Activated T-helper 17 cell treated with anti-CD3 and anti-CD28 coated beads, Interleukin-2, amount 50 U/mL, for 72 hours (primary cell): ENCODE measurements at places on chromosomes 7 and 10.

- no peak for ATAC-seq
- H3K4me3 ChIP-seq = no peak overlapping the region
- no peaks in the 10 kb centered on the region for H3K4me1 ChIP-seq
- no peaks in the 10 kb centered on the region for H3K36me3 ChIP-seq
- H3K27ac ChIP-seq = no peak overlapping the region
- H3K27me3 ChIP-seq = no peaks in the 10 kb centered on the region
Measured at GRCh38 chr7:106080300-106080987, 31.7 kb downstream of the SYPL1 start.

DNA sequence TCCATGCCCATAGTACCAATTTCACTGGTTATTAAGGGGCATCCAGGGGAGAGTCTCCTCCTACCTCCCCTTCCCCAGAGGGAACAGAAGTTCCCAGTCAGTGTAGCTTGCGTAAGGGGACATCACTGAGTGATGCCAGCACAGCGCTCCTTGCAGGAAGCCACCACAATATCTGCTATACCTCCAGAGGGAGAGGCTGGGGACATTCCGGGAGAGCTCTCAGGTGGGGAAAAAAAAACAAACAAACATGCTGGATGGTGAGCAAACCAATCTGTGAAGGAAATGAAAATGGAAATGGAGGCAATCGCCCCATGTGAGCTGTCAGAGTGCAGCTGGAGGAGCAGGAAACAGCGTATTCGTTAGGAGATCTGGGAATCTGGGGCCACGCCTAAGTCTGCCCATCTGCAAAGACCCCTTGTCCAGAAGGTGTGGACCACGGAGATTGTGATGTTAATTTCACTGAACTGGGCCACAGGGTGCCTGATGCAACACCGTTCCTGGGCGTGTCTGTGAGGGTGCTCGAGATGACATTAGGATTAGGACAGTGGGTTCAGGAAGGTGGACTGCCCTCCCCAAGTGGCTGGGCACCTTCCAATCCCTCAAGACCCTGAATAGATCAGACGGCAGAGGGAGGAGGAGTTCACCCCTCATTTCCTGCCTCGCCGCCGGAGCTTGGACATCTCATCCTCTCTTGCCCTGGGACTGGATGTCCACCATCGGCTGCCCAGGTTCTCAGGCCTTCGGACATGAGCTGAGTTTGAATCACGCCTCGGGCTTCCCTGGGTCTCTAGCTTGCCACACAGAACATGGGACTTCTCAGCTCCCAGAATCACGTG is 30.5 kb downstream of the GNA12 start:
- H3K36me3 ChIP-seq = peaks cover 6% of the 10 kb centered on the region
- peaks cover 14% of the 10 kb centered on the region for H3K4me1 ChIP-seq
- H3K4me3 ChIP-seq = no peak overlapping the region

GRCh38 chr10:29877793-29878491 is 181.4 kb downstream of the JCAD start:
- no peaks in the 10 kb centered on the region for H3K36me3 ChIP-seq
- no peak overlapping the region for H3K27ac ChIP-seq
- peaks cover 28% of the 10 kb centered on the region for H3K27me3 ChIP-seq
- no peak for ATAC-seq
- no peaks in the 10 kb centered on the region for H3K4me1 ChIP-seq

DNA sequence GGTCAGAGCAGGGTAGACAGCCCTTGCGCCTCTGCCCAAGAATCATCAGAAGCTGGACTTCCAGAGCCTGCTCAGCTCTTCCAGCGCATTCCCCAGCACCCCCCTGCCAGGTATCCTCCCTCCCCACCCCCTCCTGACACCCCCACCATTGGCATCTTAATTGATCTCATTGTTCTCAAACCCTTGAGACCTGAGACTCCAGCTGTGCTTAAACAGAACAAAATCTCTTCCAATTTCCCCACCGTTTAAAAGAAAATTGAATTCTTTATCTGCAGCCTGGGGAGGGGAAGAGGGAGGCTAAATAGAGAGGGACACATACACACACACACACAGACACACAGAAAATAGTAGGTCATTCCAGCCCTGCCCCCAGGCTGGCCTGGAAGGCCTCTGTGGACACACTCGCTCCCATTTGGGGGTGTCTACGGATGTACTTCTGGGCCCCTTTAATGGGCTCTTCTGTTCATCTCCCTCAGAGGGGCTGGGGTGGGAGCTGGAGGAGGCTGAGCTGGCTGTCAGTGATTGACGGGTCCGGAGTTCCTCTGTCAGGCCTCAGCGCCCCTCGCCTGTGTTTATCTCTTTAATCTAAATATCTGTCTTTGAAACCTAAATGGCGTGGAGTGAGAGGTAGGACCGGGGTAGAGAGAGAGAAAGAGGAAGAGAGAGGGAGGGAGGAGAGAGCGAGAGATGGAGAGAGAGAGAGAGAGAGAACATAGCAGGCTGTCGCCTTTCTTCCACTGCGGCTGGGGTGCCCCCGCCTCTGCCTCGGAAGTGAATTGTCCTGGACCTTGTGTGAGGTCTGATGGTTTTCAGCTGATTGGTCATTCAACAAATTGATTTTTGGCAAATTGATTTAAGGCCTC is 61.7 kb downstream of the C10orf105 start:
- H3K36me3 ChIP-seq = no peaks in the 10 kb centered on the region
- H3K27ac ChIP-seq = no peak overlapping the region

GRCh38 chr7:36312064-36312914 is 77.4 kb upstream of the ANLN start:
- peak; percentile 80 for ATAC-seq
- peak overlapping the region; percentile 13 for H3K4me3 ChIP-seq
- no peaks in the 10 kb centered on the region for H3K27me3 ChIP-seq
- H3K36me3 ChIP-seq = no peaks in the 10 kb centered on the region
- peak overlapping the region; percentile 34 for H3K27ac ChIP-seq

DNA sequence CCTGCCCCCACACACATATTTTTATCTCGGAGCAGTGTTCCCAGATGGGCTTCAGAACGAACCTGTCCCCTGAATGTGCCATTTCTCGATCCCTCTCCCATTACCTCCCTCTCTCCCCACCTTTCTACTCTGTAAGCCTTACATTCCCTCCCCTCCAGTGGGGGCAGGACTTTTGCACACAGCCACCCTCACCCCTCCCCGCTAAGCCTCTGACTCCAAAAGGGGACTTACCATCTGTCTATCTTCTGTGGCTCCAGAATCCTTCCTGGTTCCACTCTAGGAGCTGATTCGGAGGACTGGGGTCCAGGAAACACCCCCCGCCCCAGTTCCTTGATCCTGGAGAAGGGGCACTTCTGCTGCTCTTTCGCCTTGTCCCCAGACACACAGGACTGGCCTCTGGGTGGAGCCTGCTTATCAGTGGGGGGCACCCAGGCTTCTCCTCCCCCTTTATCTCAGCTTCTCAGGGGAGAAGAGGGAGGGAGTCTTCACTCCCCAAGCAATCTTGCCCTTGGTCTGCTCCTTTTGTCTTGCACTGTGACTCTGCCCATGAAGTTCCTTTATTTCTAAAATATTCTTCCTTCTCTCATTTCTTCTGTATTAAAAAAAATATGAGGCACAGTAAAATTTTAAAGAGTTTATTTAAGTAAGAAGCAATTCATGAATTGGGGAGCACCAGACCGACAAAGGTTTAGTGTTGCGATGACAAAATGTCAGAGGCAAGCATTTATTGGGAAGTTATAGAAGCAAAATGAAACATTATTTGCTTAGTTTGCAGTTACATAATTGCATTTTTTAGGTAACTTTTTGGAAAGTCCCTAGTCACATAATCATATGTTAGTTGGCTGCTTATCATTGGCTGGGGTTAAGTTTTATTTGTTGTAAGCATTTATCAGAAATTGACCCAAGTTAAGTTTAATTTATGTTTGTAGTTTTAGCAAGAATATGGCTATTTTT is at the start of gene KEL:
Gene KEL, minus strand, starts transcription at position 391 of the 954 bp plus-strand sequence. Its CDS starts 157 bp downstream, at position 234.
- no peaks in the 10 kb centered on the region for H3K36me3 ChIP-seq
- no peaks in the 10 kb centered on the region for H3K4me1 ChIP-seq
- no peak for ATAC-seq
- no peak within 1 kb of the TSS for H3K27ac ChIP-seq
- H3K4me3 ChIP-seq = no peak within 1 kb of the TSS
